ENCODE measurements at places on chromosomes 16 and 17.

DNA sequence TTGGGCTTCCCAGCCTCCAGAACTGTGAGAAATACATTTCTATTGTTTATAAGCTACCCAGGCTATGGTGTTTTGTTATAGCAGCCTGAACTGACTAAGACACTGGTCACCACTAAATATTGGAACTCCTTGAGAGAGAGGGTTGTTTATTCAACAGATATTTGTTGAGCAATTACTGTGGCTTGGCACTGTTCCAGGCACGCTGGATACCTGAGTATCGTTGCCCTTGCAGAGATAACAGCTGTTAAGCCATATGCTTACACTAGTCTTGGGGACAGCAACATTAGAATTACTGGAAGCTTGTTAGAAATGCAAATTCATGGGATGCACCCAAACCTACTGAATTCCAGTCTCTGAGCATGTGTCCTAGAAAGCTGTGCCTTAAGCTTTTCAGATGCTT lies 230.7 kb downstream of the HS3ST4 start:
- DNase-seq, result no peak

DNA sequence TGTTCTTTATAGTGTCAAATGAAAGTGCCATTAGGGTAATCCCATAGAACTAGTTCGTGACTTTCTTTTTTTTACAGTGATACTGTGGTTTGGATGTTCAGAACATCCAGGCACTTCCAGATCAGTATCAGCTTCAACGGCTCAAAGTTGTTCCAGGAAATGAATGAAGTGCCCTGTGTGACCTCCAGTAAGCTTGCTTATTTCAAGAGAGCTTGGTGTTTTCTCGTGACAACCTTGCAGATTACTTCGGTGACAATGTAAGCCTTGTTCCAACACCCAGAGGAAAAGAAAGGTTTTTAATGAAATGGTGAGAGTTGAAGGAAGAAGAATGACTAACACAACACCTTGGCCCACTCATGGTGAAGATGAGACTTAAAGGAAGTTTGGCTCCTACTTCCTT lies 16.0 kb upstream of the KCNJ16 start:
- DNase-seq, result no peak

DNA sequence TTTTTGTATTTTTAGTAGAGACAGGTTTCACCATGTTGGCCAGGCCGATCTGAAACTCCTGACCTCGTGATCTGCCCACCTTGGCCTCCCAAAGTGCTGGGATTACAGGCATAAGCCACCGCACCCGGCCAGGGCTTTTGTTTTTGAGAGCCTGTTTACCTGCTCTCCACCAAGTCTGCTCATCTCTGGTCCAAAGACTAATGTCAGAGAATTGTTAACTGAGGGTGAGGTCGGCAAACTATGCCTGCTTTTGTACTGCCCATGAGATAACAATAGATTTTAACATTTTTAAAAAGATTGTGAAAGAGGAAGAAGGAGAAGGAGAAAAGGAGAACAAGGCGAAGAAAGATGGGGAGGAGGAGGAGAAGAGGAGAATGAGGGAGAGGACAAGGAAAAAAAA lies 26.0 kb downstream of the TMEM238L start:
- DNase-seq, result no peak

GRCh38 chr16:1992704-1993317 lies 3.0 kb downstream of the SYNGR3 start:
- DNase-seq, result no peak

DNA sequence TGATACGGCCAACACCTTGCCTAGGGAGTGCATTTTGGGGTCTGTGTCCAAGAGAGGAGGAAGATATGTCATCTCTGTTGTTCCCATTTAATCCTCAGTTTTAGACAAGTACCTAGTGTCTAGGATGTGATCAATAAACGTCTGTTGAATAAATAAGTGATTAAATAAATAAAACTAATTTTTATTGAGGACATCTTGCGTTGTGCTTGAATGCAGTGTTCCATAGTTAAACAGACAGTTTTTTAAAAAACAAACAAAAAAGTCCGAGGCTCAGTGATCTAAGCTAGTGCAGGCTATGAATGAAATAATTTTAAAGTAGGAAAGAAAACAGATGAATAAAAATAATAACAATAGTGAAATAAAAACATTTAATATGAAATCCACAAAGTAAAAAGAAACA lies 283.0 kb upstream of the MAF start:
- no peak for DNase-seq

DNA sequence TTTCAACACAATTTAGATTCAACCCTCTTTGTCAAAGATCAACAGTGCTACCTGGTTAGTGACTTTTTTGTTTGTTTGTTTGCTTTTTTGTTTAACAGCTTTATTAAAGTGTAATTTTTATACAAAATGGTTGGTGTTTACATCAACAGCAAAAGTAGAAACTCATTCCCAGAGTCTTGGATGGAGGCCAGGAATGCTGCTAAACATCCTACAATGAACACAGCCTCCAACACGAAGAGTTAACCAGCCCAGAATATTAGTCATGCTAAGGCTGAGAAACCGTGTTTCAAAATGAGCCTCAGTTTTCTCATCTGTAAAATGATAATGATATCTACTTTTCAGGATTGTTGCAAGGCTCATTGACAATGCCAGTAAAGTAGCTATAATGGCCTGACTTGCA lies 211.0 kb upstream of the MAF start:
- DNase-seq, result no peak

- DNase-seq, result no peak
Observed at GRCh38 chr16:74874123-74874522, 99.5 kb upstream of the FA2H start.

DNA sequence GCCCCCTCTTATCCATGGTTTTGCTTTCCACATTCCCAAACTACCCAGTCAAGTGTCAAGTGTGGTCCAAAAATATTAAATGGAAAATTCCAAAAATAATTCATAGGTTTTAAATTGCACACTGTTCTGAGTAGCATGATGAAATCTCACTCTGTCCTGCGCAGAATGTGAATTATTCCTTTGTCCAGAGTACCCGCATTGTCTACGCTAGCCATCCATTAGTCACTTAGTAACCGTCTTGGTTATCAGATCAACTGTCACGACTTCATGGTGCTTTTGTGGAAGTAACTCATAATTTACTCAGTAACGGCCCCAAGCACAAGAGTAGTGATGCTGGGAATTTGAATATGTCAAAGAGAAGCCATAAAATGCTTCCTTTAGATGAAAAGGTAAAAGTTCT lies 94.9 kb downstream of the SLC39A11 start:
- peak; percentile 34 for DNase-seq

GRCh38 chr17:77147357-77147801 lies 6.6 kb downstream of the SEC14L1 start:
- DNase-seq, result no peak

All from cardiac fibroblast (primary cell).